T47D (cell line): ENCODE measurements at places on chromosomes 7 and 10.

DNA sequence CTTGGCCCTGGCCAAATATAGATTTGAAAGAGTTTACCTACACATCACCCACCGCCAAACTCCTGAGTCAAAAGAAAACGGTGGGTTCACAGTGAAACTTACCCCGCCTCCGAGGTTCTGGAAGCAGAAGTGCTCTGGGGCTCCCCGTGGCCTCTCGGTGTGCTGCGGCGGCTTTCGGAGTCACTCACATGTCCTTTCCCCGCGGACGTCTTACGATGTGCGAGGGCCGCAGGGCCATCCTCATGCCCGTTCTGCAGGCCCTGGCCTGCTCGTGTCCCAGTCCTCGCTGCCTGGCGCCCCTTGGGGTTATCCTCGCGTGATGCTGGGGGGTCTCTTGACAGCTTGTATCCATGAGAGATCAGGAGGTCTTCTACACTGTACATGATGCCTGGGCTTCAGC, 12.0 kb downstream of the JCAD start:
- DNase-seq: no peak

DNA sequence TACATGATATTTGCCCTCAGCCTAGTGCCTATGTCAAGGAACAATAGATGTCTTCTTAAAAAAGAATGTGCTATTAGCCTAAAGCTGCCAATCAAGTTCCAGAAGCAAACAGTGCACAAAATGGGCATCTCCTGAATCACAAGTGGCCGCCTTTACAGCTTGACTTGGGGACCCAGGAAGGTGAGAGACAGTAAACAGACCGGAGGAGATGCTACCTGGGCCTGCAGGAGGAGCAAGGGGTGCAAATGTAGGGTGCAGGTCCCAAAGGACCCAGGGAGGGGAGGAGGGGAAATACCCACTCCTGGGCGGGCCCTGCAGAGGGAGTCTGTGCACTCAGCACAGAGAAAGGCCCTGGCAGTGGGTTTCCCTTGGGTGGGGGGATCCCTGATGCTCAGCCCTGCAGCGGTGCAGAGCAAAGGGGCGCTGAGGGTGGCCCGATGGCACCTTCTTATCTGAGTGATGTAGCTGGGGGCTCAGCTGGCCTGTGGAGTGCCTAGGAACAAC, 147.7 kb downstream of the WDR11 start:
- DNase-seq: peak; percentile 37

- no peak for DNase-seq
These were observed 70.0 kb downstream of the MALSU1 start for GRCh38 chr7:23369100-23369499.

DNA sequence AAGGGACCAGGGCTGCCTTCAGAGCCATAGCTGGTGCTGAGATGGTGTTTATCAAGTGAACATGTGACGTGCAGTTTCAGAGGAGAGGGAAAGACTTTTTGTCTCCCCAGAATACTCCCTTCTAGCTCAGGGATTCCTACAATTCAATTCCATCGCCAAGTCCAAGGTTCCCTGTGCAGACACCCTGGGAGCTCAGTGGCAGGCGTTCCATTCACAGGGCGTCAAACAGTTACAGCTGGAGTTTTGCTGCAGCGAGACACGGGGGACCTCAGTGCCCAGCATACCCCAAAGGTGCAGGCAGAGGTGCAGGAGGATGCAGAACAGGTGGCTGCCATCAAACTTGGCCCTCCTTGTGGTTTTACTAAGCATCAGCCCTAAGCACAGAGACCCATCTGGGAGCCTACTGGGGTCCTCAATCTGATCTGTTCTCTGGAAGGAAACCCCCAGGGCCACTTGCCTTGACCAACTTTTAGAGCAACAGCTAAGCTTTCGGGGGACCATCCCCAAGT, 846 bp upstream of the CALML5 start:
- DNase-seq: no peak

DNA sequence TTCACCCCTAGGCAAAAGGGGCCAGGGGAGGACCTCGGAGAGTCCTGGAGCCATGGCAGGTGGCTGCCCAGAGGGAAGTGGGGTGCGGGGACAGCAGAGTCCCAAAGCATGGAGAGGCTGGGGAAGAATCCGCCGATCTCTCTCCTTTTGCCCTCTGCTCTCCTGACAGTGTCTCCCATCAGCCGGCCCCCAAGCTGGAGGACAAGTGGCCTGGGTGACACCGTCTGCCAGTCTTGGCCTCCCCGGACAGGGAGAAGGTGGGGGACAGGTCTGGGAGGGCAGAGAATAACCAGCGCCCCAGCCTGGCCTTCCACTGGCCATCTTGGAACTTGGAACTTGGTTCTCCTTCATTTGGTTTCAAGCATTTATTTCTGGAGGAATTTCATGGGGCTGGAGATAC, 77.9 kb downstream of the CAMK1D start:
- no peak for DNase-seq

DNA sequence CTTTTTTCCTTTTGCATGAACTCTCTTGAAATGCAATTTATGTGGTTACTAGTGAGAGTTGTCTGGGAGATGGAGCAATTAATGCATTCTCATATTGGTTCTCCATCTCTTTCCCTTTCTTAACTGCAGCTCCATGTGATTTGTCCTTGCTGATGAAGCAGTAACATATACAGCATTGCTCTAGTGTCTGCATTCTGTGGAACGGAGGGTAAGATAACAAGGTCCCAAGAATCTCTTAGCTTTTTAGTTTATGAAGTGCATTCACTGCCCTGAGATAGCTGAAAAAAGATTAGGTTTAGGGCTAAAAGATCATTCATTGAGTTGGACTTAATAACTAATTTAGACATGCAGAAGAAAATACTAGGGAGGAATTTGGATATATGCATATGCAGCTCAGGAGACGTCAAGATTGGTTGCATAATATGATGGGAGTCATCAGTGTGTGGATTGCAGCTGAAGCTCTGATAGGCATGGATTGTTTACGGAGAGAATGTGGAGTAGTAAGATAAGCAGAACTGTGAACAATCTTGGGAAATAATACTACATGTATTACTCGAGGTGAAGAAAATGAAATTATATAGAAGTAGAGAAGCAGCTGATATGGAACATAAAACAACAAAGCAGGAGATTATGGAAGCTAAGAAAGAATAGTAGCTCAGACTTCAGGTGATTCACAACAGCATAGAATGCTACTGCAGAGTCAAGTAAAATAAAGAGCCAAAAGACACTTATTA, 404.7 kb downstream of the ARL4A start:
- no peak for DNase-seq

DNA sequence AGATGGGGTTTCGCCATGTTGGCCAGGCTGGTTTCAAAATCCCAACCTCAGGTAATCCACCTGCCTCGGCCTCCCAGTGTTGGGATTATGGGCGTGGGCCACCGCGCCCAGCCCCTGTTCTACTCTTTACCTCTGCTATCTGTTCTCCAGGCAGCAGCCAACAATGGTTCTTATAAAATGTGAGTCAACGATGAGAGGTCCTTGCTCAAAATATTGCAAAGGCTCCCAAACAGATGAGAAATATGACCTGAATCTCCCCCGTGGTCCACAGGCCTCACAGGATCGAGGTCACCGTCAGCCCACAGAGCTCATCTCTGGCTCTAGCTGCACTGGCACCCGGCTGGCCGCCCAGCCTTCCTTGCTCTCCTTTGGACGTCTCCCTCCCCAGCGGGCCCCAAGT, 62.0 kb upstream of the EGFR start:
- DNase-seq: no peak

DNA sequence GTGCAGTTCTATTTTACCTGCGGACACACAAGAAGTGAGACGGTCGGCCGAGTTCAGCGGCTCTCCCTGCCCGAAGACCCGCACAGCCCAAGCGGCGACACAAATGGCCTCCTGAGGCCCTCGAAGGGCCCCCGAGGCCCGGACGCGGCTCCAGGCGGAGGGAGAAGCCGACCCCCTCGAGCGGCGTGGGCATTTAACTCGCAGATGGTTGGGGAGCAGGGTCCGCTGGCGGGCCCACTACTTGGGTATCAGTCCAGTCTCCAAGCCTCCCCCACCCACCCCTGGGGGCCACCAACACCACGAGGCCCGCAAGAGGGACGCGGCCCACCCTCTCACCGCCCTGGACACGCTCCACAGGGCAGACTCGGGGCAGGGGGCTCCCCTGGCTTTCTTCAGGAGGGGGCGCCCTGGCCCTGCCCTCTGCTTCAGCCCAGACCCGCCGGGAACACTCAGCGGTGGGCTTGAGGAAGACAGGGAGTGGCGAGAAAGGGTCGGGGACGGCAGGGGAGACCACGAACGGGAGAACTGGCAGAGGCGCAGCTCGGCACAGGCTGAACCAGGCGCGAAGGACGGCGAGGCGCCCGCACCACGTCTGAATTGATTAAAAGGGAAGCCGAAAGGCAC, 1.7 kb downstream of the IGF2BP3 start:
- no peak for DNase-seq

GRCh38 chr7:157687158-157687557, 350.4 kb downstream of the DNAJB6 start:
- DNase-seq: no peak

DNA sequence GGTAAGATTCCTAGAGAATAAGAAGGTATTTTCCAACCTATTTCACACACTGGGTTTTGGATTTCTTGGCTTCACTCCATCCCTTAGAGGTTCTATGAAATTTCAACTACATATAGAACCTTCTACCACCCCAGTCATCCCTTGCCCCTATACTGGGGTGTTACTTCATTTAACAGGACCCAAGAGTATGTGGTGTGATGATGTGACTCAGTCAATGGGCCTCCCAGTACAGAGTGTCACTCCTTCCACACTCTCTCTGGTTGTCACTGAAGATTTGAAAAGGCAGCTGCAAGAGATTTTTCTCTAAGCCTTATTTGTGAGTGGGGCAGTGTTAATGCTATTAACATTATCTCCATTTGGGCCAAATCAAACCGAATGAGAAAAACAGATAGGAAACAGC, 33.5 kb downstream of the FGFBP3 start:
- DNase-seq: no peak

DNA sequence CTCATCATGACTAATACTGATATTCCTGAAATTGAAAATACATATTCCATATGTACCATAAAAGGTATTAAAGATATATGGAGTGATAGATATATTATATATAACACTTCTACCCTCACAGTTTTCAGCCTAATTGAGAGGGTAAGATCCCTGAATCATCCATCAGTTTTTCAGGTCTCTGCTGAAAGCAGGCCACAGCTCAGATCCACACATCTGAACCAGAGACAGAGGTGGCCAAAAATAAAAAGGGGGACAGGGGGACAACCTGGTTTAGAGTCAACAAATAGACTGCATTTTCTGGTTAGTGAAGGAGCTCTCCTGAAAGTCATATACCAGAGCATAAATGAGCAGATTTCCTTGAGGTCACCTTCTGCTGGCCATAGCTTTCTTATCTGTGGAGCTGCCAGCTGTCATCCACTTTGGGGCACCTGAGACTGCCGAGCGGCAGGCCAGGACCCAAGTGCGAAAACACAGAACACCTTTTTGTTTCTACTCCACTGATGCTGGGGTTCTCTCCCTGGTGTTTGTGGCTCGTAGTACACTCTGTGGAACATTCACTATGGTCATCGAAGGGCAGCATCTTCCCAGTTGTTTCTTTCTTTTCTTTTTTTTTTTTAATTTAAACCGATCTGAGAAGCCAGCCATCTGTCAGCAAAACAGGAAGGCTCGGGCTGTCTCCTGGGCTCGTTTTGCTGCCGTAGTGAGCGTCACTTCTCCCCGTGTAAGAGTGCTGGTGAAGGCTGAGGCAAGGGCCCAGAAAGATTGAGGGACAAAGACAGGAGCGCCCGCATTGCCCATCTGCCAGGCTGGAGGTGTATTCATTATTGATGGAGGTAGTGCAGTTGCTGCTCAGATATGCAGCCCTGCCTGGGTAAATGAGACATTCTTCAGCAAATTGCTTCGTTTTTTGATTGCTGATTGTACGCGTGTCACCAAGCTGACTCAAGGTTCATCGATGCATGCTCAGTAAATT, 13.5 kb downstream of the IKZF1 start:
- no peak for DNase-seq

DNA sequence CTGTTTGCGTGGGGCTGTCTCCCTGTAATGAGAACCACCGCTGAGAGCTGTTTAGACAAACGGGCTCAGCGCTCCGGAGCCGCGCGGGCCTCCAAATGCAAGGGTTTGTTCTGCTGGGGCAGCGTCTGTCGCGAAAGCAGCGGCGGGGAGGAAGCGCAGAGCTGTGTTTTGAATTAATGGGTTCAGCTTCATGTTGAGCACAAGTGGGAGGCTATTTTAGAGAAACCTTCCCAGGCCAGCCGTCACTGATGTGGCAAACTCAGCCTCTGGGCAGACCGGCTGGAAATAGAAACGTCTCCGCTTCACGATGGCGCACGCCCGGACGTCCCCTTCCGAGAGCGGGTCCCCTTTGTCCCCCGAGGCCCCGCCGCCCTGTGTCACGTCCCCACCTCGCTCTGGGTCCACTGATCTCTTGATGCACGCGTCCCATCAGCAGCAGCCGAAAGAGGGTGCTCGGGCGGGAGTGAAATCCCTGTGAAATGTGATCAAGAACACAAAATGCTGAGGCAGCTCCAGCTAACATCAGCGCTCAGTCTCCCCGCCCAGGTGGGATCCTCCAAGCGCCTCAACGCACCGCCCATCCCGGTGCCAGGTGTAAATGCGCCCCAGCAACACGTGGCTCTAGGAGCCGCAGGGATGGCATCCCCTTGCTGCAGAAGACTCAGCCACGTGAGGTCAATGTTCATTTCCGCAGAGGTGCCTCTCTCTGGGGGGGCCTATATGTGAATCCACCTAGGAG, 44.9 kb downstream of the BAMBI start:
- peak; percentile 11 for DNase-seq

DNA sequence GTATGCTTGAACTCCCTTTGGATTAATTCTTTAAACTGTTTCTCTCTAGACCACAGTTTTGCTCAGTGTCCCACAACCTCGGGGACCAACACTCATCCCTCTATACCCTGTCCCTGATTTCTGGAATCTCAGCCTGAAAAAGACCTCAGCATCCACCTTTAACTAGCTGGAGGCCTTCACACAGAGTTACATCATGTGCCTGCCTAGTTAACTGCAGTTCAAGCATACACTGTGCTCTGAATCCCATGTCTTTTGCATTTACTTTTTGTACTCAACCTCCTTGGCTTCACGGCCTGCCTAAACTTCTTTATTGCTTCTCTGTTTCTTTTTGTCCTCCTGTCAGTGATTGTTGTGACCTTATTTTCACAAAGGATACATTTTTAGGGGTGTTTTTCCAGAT, 66.7 kb downstream of the PRKG1 start:
- DNase-seq: no peak

- no peak for DNase-seq
These were observed 45.0 kb upstream of the TFEC start for GRCh38 chr7:116075351-116076145.

GRCh38 chr10:132450825-132451505, 54.0 kb downstream of the PWWP2B start:
- DNase-seq: no peak

GRCh38 chr10:74071157-74071556, 73.2 kb downstream of the VCL start:
- DNase-seq: no peak

DNA sequence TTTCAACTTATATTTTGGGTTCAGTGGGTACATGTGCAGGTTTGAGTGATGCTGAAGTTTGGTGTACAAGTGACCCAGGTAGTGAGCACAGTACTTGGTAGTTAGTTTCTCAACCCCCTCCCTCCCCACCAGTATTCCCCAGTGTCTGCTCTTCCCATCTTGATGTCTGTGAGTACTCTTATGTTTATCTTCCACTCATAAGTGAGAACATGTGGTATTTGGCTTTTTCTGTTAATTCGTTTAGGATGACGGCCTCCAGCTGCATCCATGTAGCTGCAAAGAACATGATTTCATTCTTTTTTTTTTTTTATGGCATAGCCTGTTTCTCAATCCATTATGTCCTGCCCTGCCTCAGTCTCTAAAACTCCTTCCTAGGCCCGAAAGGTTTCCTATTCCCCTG, 222.1 kb downstream of the WDR37 start:
- DNase-seq: no peak
